ENCODE measurements at places on chromosomes 16 and 17.

DNA sequence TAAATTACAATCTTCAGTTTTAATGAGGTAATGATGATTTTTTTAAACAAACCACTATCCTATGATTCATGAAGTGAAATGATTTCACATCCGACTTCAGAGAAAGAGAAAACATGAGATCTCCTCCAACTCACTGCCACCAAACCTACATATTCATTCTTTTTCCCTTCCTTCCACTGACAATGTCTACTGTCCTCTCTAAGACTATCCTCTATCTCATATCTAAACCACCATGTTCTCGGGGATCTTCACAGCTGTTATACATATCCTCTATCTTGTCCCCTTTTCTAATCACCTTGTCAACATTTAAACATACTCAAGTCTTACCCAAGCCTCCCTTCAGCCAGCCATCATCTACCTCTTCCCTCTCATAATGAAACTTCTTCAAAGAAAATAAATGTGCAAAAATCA, 53.5 kb downstream of the SMURF2 start:
- DNase-seq = no peak

DNA sequence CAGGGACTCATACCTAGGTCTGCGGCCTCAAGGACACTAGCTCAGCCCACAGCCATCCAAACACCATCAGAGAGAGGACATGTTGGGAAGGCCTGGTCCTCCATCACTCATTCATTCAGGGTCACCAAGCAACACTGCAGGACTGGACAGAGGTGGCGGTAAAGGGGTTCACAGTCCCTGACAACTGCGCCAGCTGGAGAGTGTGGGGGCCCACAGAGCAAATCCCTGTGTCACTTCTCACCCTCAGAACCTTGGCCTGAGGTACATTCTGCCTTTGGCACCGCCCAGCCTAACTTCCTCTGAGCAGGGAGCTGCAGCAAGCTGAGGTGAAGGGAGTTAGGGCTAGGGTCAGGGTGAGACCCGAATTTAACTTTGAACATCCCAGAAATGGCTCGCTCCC, 106.5 kb downstream of the COPRS start:
- no peak for DNase-seq

GRCh38 chr17:28131599-28131998, 89.1 kb downstream of the NLK start:
- DNase-seq = no peak

- DNase-seq = peak; percentile 70
Observed at GRCh38 chr17:81119223-81120148, 45.8 kb upstream of the PVALEF start.

DNA sequence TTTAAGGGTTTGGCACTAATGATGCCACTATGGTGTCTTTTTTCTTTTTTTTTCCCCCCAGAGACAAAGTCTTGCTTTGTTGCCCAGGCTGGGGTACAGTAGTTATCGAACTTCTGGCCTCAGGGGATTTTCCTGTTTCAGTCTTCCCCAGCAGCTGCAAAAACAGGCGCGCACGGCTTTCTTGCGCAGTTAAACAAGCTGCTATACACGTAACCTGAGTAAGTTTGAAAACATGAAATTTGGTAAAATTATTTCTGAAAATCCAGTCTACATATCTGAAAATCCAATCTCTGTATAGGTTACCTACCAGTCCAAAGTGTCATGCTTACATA, 11.8 kb downstream of the TEX14 start:
- DNase-seq = no peak

GRCh38 chr16:54125751-54126655, 160.6 kb downstream of the IRX3 start:
- DNase-seq = no peak

- no peak for DNase-seq
Observed at GRCh38 chr17:46908068-46908737, 14.8 kb upstream of the GOSR2 start.

DNA sequence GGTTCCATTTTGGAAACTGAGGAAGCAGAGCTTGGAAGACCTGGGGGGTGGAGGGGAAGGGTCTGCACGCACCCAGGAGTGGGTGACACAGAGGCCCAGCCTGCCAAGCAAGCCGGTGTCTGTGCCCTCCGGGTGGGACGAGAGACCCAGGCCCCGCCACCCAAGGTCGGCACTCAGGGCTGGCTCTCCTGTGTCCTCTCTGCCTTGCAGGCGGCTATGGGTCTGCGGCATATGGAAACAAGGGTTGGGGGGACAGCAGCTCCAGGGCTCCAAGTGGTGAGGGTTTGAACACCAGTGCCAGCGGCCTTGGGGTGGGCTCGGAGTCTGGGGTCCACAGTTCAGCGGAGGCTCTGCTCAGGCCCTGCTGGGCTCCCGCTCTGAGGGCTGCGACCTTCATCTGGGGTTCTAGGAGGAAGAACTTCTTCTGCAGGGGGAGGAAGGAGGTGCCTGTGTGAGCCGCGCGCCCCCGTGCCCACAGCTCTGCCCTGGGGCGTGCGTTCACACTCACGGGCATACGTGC, 4.6 kb upstream of the CD7 start:
- DNase-seq = no peak

- no peak for DNase-seq
Observed at GRCh38 chr16:1162701-1163566, 10.0 kb downstream of the CACNA1H start.

DNA sequence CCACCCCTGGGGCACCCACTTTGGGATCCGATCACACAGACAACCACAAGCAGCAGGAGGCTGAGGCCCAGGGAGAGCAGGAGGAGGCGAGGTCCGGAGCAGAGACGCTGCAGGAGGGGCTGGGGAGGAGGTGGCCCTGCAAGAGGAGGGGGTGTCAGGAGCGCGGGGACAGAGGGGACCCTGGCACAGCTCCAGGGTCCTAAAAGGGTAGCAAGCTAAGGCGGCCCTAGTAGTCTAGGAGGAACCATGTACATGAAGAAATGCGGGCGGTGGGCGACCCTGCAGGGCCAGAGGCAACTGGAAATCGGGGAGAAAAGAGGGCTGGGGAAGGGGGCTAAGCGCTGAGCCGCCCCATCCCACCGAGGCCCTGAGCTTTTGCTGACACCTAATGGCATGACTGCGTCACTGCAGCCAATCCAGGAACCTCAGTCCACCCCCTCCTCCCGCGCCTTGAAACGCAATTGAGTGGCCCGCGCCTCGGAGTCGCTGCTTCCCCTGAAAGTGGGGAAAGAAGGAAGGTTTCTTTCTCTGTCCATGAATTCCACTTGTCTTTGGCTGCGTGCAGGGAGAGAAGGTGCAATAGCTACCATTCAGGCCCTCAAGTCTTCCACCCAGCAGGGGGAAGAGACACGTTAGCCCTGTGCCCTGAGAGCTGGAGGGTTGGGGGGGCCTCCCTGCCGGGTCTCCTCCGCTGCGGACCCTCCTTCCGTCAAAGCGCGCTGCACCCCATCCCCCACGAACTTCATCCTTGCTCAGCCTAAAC, 1.8 kb downstream of the ASGR1 start:
- peak; percentile 43 for DNase-seq

DNA sequence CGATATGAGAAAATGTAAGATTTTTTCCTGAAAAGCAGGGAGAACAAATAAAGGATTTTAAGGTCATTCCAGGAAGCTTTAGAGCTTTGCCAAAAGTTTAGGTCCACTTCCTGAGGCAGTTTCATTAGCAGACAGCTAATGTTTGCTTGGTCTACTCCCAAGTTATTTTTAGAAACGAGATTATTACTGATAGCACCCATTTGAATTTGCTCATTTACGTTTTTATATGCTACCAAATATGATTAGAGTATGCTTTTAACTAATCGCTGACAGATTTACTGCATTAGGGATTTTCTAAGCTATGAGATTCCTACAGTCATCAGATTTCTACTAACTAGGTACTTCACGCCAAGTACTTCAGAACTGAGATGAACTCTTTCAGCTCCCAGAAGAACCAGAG, 98.1 kb downstream of the WNT3 start:
- no peak for DNase-seq

DNA sequence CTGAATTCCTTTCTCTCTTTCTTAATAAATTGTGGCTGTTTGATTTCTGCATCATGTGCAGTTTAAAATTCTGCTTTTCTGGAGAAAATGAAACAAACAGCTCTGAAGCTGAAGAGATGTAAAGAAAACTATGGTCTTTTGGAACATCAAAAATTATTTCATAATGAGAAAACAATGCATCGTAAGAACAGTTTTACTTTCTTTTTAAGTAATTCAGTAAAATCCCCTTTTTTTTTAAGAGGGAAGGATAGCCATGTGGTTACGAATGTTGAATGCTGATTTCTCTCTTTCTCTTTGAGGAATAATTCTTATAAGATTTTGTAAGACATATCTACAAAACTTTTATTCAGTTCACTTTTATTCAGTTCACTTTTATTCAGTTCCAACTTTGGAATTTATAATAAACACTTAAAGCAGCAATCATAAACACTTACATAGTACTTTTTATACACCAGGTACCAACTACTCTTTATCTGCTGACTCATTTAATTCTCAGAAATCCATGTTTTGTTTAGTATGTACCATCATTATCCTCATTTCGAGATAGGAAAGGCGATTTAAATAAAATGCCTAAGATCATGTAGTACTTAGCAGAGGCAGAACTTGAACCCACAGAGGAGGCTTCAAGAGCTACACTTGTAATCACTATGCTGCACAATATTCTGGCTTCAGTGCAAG, 26.6 kb downstream of the CNTNAP4 start:
- DNase-seq = no peak

GRCh38 chr17:330993-331701, 21.5 kb downstream of the RPH3AL start:
- no peak for DNase-seq

DNA sequence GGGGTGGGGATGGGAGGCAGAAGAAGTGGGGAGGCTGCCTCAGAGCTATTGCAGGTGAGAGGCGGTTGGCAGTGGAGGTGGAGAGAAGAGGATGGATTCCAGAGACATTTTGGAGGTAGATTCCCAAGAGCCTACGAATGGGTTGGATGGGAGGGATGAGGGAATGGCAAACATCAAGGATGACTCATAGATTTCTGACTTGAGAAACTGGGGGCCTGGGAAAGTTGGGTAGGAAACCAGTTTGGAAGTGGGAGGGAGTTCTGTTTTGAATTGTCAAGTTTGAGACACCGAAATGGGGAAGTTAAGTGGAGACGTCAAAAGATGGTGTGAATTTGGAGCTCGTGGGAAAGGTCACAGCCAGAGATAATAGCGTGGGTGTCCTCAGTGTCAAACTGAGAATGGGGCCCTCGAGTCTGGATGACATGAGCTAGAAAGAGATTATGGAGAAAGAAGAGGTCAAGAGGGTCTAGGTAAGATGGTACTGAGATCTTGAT, 6.2 kb upstream of the CYLD start:
- no peak for DNase-seq

DNA sequence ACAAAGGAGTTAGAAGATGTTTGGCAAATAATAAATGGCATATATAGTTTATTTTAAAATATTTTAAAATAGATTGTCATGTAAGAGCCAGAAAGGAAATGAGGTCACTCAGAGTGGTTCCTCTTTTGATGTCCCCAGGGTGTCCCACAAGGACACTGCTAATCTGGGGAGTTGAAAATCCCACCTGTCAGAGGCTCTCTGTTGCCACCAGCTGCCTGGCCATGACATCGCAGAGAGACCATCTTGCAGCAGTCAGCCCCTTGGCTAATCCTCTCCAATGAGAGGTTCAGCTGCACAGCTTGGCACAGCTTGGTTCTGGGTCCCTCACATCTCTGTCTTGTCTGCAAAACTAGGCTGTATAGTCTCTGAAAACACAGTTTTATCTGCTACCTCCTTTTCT, 11.0 kb upstream of the RBFOX1 start:
- no peak for DNase-seq

DNA sequence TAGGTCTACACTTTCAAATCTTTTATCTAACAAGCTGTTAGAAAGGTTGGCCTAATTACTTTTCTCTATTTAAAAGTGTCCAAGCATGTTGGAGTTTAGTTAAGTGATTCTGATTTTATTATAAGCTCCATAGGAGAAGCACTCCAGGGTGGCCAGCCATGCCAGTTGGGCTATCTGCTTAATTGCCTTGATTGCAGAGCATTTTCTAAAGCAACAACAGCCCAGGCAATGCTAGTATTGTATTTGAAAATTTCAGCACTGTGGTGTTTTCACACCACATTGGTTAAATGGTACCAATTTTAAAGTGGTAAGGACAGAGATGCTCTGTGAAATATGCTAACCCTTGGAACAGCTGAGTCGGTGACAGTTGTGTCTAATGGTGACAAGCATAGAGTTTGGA, 510.5 kb upstream of the CDH8 start:
- DNase-seq = no peak

DNA sequence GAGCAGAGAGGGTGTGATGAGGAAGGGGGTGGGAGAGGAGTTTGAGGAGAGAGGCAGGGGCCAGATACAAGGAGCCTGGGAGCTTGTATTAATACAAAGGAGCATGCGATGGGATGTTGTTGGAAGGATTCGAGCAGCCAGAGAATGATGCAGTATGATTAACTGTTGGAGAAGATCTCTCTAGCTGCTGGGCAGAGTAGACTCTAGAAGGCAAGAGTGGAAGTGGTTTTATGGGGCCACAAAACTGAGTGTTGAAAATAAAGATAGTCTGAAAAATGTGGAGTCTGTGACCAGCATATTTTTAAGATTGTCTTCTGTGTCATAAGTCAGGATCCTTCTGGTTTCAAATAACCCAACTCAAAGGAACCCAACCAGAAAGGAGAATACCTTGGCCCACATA, 98.3 kb downstream of the MSI2 start:
- no peak for DNase-seq

DNA sequence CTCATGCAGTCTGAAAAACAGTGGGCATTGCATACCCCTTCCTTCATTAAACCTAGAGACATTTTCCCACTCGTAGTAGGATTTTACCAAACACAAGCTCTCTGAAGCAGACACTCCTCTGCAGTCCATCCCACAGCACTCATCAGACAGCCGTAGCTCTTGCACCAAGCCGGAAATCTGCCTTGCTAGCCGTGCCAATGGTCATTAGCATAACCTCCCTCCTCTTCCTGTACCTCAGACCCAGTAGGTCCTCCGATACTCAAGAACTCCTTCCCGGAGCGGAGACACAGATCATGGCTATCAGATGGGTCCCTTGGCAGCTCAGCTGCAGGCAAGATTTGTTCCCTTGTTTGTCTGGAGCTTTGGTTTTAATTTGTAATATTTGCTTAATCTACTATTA, 483.1 kb upstream of the PSMD7 start:
- DNase-seq = no peak

GRCh38 chr16:306911-307370, 24.0 kb downstream of the PDIA2 start:
- no peak for DNase-seq

All from activated CD4-positive, alpha-beta T cell treated with anti-CD3 and anti-CD28 coated beads, Interleukin-2, amount 50 U/mL, for 24 hours (primary cell).